ENCODE measurements at places on chromosomes 3 and 15. TPM values are rescaled to one million over a fixed set of nuclear protein-coding genes. Genes with fewer than 3 reads are reported as not detected.

Gene C3orf85
- not detected for total RNA-seq

DNA sequence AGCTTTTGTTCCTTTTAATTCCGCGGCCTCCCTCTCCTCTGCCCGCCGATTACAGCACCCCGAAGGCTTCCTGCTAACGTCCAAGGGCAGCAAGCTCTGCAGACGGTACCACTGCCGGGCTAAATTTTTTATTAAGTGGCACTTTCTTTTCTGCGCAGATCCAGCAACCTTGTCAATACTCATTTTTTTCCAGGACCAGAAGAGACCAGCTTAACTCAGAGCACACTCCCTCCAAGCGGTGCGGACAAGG is 542 bp upstream of the MEIS2 start:
- DNase-seq = peak; percentile 19
- peak overlapping the region; percentile 42 for H3K4me3 ChIP-seq
- H3K4me1 ChIP-seq = peaks cover 45% of the 10 kb centered on the region
- H3K36me3 ChIP-seq = no peaks in the 10 kb centered on the region

GRCh38 chr15:41285285-41285684 is 47.1 kb downstream of the OIP5 start:
- no peak overlapping the region for H3K27ac ChIP-seq
- no peaks in the 10 kb centered on the region for H3K27me3 ChIP-seq
- H3K4me3 ChIP-seq = no peak overlapping the region
- peaks cover 30% of the 10 kb centered on the region for H3K36me3 ChIP-seq
- no peak for DNase-seq
- H3K4me1 ChIP-seq = peaks cover 20% of the 10 kb centered on the region

GRCh38 chr3:143521803-143522202 is 326.5 kb downstream of the SLC9A9 start:
- H3K4me3 ChIP-seq = no peak overlapping the region

GRCh38 chr15:37134699-37135131 is 34.4 kb upstream of the MEIS2 start:
- no peak overlapping the region for H3K27ac ChIP-seq
- no peaks in the 10 kb centered on the region for H3K27me3 ChIP-seq
- H3K4me1 ChIP-seq = no peaks in the 10 kb centered on the region

GRCh38 chr3:143471705-143472104 is 352.1 kb downstream of the CHST2 start:
- H3K27ac ChIP-seq = no peak overlapping the region
- H3K36me3 ChIP-seq = no peaks in the 10 kb centered on the region
- DNase-seq = no peak
- H3K4me1 ChIP-seq = no peaks in the 10 kb centered on the region

- no peak overlapping the region for H3K27ac ChIP-seq
- no peaks in the 10 kb centered on the region for H3K36me3 ChIP-seq
- H3K4me3 ChIP-seq = no peak overlapping the region
- no peak for DNase-seq
- no peaks in the 10 kb centered on the region for H3K4me1 ChIP-seq
Observed at GRCh38 chr3:153400641-153401040, 238.6 kb downstream of the RAP2B start.
